Endothelial cell (in vitro differentiated cells): ENCODE measurements at places on chromosomes 7 and 10. TPM values are rescaled to one million over a fixed set of nuclear protein-coding genes. Genes with fewer than 3 reads are reported as not detected.

DNA sequence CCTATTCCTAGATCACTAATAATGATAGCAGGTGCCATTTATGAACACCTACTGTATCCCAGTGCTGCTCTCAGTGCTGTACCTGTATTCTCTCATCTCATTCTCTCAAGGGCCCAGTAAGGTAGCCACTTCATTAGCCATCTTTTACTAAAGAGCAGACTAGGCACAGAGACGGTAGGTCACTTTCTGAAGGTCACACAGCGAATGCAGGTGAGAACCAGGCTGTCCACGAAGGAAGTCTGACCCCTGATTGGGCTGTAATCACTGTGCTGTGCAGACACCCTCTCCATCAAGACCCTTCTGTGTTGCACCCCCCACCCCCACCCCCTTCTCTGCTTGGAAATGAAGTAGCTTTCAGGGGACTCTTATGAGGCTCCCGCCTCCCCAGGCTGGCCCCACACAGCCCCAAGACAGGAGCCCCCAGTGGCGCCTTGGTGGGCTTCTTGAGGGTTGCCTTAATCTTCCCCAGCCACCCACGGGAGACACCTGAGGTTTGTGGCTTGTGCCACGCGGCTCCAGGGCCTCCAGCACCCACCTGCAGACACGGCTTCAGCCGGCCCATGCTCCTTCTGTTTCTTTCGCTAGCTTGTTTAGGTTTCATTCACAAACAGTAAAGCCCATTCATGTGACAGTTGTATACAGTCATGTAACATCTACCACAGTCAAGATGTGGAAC is 81.7 kb upstream of the FAM20C start:
- H3K4me1 ChIP-seq, result peaks cover 3% of the 10 kb centered on the region
- no peak overlapping the region for H3K27ac ChIP-seq
- peaks cover 8% of the 10 kb centered on the region for H3K27me3 ChIP-seq
- DNase-seq, result no peak
- no peak overlapping the region for H3K4me3 ChIP-seq

DNA sequence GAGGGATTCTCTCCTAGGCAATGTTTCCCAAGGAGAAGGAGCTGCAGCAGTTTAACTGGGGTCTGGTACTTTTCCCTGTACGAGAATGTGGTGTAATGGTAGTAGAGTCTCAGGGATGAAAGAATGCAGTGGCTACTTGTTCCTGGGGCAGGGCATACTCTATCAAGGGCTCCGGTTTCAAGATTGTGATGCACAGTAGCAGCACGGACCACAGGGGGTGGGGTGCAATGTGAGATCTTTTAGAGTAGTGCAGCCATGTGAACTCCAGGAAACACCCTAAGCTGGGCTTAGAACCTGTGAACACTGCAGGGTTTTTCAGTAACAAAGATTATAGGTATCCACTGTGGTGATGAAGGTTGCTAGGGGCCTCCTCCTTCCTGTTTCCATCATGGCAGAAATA is 903.9 kb downstream of the NRG3 start:
- H3K4me3 ChIP-seq, result no peak overlapping the region
- H3K4me1 ChIP-seq, result no peaks in the 10 kb centered on the region
- no peaks in the 10 kb centered on the region for H3K36me3 ChIP-seq

DNA sequence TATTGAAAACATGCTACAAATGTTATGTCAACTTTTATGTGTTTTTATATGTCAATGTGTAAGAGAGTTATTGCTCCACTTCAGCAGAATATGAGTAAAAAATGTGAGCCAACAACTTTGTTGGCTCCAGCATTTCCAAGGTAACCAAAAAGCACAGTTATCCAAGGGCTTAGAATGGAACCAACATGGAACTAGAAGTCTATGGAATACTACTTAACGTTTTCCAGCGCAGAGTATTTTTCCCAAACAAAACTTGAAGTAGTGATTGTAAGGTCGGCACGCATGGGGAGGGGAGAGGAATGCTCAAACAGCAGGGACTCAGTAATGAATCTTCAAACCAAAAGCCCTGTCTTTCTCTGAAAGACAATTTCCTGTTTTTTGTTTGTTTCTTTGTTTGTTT is 45.0 kb upstream of the TSPAN13 start:
- no peak for DNase-seq
- peak overlapping the region; percentile 76 for H3K27ac ChIP-seq
- H3K4me3 ChIP-seq, result no peak overlapping the region
- peaks cover 35% of the 10 kb centered on the region for H3K36me3 ChIP-seq
- no peaks in the 10 kb centered on the region for H3K27me3 ChIP-seq
- no peaks in the 10 kb centered on the region for H3K4me1 ChIP-seq

DNA sequence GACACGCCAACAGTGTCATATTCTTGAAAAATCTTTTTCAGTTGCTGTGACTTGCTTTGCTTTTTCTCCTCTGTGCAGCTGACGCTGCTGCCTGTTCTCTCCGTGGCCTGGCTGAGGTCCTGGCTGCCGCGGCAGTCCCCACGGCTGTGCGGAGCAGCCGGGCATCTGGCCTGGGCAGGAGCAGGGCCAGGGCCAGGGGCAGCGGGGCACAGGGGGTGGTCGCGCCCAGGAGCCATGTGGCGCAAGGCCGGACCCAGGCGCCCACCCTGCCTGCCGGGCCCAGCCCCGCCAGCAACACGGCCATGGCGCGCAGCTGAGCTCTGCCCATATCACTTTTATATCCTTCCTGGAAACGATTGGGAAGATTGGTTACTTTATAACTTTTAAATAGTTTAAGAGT is 109.4 kb upstream of the ACBD5 start:
- peaks cover 6% of the 10 kb centered on the region for H3K4me1 ChIP-seq
- no peaks in the 10 kb centered on the region for H3K36me3 ChIP-seq
- no peaks in the 10 kb centered on the region for H3K27me3 ChIP-seq
- H3K4me3 ChIP-seq, result no peak overlapping the region
- no peak for DNase-seq

- DNase-seq, result no peak
- no peak overlapping the region for H3K27ac ChIP-seq
- peaks cover 3% of the 10 kb centered on the region for H3K27me3 ChIP-seq
- H3K4me1 ChIP-seq, result no peaks in the 10 kb centered on the region
- no peak overlapping the region for H3K4me3 ChIP-seq
Observed at GRCh38 chr7:107414198-107414597, 55.7 kb upstream of the GPR22 start.

DNA sequence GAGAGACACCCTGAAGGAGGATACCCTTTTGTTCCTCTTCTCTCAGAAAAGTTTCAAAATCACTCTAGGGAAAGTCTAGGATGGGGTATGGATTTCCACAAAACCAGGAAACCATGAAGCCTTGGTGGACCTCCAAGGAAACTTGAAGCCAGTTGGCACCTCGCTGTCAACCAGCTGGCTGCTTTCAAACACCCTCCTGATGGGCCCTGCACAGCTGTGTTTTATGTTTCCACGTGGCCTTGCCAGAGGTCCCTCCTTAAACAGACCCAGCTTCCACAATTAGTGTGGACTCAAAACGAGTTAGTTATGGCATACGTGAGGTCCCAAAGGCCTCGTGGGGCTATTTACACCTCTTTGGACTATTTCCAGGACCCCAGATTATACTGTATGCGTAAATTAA is 5.9 kb downstream of the PPP1R3A start:
- H3K4me1 ChIP-seq, result no peaks in the 10 kb centered on the region
- H3K27me3 ChIP-seq, result no peaks in the 10 kb centered on the region
- no peaks in the 10 kb centered on the region for H3K36me3 ChIP-seq

DNA sequence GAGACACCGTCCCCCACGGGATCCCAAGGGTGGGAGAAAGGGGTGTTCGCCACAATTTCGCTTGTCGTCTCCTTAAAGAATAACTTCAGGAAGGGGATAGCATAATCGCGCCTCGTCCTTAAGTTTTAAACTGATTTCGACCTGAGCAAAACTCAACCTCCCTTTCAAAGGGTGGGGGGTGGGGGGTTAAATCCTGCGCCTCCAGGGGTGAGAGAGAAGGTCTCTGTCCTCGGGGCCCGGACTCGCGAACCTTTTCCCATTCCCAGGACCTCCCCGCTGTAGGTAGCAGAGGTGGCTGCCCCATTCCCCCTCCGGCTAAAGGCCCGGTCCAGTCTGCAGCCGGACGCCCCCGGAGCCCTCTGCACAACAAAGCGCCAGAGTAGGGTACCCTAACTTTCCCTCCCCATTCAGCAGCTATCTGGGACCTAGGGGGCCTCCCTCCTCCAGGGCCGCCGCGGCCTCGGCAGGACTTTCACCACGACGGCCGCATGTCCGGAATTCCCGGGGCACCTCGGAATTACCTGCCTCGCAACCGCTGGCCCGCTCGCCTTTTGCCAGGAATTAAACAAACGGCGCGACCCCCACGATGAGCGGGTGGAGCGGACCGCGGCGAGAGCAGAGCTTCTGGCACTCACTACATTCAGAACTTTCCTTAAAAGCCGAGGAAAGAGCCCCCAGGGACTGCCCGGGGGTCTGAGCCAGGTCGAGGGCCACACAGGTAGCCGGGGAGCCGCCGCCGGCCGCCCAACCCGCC is 1.7 kb downstream of the CDK6 start:
- peaks cover 36% of the 10 kb centered on the region for H3K4me1 ChIP-seq
- peak; percentile 43 for DNase-seq
- peaks cover 15% of the 10 kb centered on the region for H3K36me3 ChIP-seq
- H3K4me3 ChIP-seq, result peak overlapping the region; percentile 97
- peak overlapping the region; percentile 8 for H3K27ac ChIP-seq
- H3K27me3 ChIP-seq, result peaks cover 19% of the 10 kb centered on the region

GRCh38 chr7:15853832-15854470 is 167.5 kb upstream of the MEOX2 start:
- H3K27me3 ChIP-seq, result no peaks in the 10 kb centered on the region
- no peak for DNase-seq
- no peak overlapping the region for H3K4me3 ChIP-seq
- H3K27ac ChIP-seq, result peak overlapping the region; percentile 54
- no peaks in the 10 kb centered on the region for H3K36me3 ChIP-seq
- peaks cover 24% of the 10 kb centered on the region for H3K4me1 ChIP-seq

Gene GNAI1
- total RNA-seq, result 132 TPM

Gene GBX1
- total RNA-seq, result 13.8 TPM

Gene DOCK1
- total RNA-seq, result 116 TPM

Gene GNG11
- 133 TPM for total RNA-seq
